CD4-positive, alpha-beta memory T cell (primary cell): ENCODE measurements at places on chromosomes 5 and 9. TPM values are rescaled to one million over a fixed set of nuclear protein-coding genes. Genes with fewer than 3 reads are reported as not detected.

DNA sequence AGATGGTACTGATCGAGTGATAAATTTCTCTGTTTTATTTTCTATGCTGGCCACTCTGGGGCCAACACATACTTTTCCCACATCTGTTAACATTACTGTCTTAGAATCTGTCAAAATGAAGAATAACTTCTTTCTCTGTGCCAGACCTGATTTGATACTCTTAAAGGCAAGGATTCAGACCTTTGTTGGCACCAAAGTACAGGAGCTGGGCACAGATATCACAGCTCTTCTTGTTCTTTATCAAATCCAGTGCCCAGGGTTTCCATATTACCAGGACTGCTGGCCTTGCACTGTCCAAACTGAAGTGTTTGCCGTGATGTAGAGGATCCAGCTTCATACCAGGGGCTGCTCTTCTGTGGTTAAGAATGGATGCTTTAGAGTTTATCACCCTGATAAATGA is 20.9 kb downstream of the ZNF474 start:
- no peak for DNase-seq

DNA sequence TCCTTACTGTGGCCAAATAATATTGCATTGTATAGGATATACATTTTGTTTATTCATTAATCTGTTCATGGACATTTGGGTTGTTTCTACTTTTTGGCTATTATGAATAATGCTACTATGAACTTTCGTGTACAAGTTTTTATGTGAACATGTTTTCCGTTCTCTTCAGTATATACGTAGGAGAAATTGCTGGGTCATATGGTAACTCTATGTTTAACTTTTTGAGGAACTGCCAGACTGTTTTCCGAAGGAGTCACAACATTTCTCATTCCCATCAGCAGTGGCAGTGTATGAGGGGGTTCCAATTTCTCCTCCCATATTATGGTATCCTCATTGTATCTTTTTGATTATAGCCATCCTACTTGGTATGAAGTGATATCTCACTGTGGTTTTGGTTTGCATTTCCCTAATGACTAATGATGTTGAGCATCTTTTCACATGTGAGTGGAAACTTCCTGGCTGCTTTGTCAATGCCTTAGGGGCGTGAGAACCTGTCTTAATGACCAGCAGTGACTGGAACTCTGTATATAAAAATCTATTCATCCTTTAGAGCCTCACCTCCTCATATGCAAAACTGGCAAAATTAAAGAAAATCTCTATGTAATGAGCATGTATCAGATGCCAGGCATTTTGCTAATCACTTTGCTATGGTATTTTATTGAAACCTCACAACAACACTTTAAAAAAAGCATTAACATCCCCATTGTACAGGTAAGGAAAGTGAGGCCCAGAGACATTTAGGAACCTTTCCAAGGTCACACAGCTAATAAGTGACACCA is 47.8 kb upstream of the TGFBR1 start:
- DNase-seq = peak; percentile 28

DNA sequence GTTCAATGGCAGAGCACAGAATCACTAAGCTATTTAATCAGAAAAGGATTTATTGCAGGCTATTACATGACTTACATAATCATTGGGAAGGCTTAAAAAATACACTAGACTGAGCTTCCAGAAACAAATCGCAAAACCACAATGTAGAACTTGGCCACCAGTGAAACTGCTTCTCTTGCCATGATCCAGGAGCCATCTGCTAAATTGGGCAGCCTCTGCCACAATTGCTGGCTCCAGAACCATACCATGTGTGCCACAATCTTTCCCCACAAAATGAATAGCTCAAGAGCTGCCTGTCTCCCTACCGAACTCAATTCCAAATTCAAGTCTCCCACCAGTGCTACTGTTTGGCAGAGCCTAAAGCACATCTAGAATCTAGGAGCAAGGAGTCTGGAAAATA is 9.8 kb upstream of the ERAP1 start:
- DNase-seq = no peak

GRCh38 chr5:169702693-169703481 is 65.8 kb downstream of the DOCK2 start:
- no peak for DNase-seq

- DNase-seq = peak; percentile 56
Measured at GRCh38 chr9:131410044-131410491, 16.2 kb downstream of the PRRC2B start.

DNA sequence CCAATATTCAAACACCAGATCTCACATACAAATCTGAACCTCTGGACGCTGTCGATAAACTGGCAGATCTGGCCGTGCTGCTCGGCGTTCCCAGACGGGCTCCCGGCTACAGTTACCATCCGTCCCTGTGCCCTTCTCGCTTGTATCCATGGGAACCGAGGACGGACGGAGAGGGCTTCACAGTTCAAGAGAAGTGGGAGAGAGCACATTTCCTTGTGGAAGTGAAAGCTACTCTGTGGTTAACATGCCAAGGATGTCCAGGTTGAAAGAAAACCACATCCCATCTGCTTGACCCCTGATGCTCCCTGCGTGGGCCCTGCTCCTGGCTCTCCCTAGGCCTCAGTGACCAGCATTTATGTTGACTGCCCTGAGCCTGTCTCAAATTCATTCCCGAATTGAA is 6.3 kb upstream of the DBN1 start:
- DNase-seq = no peak

The PROB1 gene
- 1.3 TPM for total RNA-seq

The GMCL2 gene
- total RNA-seq = not detected

The PRLR gene
- not detected for total RNA-seq

The MEIKIN gene
- total RNA-seq = 3.6 TPM
